WERI-Rb-1 (cell line): ENCODE measurements at places on chromosomes 12 and 14.

GRCh38 chr12:52956987-52957386, 8.1 kb downstream of the KRT18 start:
- peak; percentile 71 for DNase-seq

DNA sequence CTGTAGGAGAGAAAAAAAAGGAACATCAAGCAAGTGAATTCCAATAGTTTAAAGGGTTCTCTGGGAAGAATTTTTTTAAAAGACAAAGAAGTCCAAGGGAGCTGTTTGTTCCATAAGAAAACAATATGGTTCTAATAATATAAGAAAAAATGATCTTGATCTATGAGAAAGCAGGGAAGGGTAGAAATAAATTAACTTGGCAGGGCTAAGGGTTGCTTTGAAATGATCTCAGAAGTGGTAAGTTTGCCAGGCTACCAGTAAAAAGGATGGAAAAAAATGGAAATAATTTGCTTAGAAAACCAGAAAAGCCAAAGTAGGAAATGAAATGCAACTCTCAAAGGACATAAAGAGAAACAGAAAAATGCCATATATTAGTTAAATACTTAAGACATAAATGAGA, 41.7 kb upstream of the EMP1 start:
- DNase-seq = no peak

DNA sequence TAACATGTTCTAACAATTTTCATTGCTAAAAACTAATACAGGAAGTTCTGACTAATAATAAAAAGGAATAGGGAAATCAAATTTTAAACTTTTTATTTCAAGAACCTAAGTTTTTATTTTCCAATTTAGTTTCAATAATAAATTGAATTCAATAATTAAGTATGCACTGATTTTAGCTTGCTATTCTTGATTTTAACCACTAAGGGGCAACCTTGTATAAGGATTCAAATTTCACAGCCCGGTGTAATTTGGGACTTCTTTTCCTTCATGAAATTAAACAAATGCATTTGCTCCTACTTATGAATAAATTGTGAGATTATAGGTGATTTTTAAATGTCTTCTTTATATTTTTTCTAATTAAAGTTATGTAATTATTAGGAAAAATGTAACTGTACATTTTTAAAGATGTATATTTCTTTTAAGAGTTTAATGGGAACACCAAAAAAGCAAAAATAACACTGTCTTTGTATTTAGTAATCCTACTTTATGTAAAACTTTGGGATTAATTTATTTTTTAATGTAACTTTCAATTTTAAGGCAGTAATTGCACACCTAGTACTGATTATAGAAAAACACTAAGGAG, 241.4 kb upstream of the PDZRN4 start:
- no peak for DNase-seq

- no peak for DNase-seq
These were observed 315.3 kb downstream of the DIO2 start for GRCh38 chr14:79896009-79896408.

DNA sequence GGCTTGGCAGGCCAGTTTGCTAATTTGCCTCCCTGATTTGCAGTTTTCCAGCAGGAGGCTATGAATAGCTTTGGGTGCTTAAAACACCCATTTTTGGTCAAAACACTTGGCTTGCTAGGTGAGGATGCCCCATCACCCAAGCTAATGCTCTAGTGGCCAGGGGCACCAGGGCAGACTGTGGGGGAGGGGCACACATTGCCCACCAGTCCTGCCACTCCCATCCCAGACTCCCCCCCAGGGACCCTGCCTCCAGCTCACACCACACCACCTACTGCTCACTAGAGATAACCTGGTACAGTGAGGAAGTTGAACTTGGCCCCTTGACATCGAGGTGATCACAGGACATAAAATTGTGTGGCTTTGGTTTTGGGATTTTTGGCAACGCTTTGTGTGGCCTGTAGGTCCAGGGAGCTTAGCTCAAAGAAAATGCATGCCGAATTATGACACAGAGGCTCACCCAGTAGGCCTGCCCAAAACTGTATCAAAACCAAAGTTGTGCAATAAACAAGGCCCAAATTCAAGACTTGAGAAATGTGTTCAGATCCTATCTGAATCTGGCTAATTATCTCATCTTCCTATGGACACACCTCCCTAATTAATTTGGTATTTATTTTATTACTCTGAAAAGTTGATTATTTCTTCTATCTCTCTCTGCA, 4.3 kb downstream of the NUAK1 start:
- no peak for DNase-seq

DNA sequence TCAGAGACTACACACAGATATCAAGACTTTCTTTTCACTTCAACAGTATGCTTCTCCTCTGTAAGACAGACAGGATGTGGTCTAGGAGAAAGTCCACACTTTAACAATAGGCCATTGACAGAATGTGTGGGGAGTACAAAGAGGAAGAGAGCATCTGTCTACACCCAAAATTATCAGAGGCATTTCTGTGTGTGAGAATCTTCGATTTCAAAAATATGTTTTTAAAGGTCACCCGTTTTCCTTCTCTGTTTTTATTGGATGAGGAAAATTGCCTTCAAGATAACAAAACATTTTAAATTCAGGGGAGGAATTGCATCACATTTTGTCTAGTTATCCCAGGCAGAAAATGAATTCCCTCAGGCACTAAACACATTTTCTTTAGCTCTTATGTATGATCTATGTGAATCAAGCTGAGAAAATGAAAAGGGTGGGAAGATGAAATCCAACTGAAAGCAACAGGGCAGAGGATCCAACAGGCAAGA, 16.4 kb downstream of the NAV3 start:
- no peak for DNase-seq
